ENCODE measurements at places on chromosomes 6 and 20. TPM values are rescaled to one million over a fixed set of nuclear protein-coding genes. Genes with fewer than 3 reads are reported as not detected.

Gene DDX27
- 28.7 TPM for total RNA-seq

DNA sequence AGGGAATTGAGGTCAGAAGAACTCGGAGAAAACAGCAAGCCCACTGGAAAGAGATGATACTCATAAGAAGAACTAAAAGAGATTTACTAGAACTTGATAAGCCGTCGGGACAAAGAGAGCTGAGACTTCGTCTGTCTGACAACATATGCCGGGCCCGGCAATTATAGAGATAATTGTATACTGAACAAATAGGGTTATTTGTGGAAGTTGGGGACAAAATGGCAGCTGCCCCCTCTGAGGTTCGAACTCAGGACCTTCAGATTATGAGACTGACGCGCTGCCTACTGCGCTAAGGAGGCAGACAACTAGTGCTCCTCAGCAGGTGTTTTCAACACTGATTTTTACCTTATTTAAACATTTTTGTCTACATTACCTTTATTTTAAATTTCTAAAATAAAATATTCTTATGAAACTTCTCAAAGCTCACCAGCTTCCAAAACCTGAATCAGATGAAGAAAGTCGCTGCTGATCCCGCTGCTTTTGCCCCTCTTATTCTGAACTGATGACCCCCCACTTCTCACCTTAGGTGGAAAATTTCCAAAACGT is 29.3 kb upstream of the TRIM27 start:
- DNase-seq, result peak; percentile 61

DNA sequence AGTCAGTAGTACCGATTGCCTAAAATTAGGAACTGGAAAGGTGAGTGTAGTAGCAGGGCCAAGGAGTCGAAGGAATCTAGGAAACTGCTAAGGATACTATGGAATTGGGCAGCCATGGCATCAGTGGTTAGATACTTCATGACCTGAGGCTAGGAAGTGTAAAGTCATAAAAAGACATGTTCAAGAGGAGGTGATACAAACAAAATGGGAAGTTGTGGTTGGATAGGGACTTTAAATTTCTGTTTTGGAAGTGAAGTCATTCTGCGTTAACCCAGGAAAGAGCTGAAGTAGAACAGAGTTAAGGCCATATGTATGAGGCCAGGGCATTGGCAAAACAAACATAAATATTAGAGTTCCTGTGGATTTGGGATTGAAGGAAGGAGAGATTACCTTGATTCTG is 88.6 kb upstream of the TMEM181 start:
- no peak for DNase-seq

DNA sequence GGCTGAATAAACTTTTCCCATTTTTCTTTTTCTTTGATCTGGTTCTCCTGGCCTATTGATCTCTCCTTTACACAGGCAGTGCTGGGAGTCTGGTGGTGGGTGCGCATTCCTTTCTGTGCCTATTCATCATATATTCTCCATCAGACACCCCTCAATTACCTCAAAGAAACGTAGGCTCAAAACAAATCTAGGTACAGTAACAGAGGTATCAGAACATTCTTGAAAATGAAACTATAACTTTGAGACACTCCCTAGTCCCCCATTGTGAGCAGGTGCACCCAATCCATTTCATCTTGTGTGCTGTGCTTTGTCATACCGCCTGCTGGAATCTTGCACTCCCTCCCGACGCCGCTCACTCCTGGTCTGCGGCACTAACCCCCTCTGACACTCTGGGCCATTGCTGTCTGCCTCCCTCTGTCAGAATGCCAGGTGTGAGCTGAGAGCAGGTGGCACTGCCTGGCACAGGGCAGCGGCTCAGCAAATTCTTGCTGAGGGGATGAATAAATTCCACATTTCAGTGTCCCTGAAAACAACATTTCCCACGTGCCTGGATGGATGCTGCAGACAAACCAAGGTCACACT is 303.4 kb upstream of the EXOC2 start:
- no peak for DNase-seq

- peak; percentile 10 for DNase-seq
Observed at GRCh38 chr6:52307900-52308372, 23.4 kb upstream of the MCM3 start.

GRCh38 chr6:22473991-22474682 is 95.2 kb upstream of the HDGFL1 start:
- DNase-seq, result no peak

DNA sequence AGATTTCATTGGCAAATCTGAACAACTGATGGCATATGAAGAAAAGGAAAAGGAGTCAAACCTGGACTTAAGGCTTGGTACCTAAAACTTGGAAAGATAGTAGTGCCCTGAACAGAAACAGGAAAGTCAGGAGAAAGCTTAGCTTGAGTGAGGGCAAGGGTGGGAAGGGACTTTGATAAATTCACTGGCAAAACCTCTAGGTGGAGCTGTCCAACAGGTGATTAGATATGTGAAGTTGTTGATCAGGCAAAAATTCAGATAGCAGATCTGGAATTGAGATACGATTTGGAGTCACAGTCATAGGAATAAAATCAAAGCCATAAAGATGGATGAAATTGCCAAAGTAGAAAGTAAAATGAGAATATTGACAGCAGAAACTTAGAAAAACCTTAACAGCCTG is 16.1 kb upstream of the ZNF292 start:
- peak; percentile 67 for DNase-seq

DNA sequence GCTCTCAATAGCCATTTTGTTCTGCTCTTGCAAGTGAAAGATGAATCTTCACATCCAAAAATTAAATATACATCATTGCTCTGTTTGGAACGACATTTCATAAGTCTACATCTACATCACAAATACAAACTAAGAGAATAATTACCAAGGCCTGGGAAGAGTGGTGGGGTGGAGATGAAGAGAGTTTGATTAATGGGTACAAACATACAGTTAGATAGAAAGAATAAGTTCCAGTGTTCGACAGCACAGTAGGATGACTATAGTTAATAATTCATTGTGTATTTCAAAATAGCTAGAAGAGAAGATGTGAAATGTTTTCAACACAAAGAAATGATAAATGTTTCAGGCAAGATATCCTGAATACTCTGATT is 38.0 kb upstream of the CAP2 start:
- no peak for DNase-seq

GRCh38 chr6:40972190-40972589 is 66.8 kb downstream of the UNC5CL start:
- DNase-seq, result no peak

DNA sequence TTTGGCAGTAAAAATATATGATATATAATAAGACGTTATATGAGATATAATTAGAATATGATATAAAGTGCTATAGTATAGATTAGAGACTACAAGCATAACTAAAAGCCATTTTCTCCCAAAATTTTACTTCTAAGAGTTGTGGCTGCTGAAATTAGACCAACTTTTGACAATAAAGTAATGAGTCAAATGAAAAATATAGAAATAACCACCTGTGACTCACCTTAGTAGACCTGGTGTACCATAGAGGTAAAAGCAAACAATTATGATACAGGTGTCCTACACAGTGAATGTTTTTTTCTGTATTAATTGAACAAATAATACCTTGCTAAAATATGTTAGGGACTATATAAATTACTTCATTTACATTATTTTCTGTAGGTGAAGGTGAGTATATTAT is 482.9 kb upstream of the MAN1A1 start:
- no peak for DNase-seq
